ENCODE measurements at places on chromosomes 11 and 22.

DNA sequence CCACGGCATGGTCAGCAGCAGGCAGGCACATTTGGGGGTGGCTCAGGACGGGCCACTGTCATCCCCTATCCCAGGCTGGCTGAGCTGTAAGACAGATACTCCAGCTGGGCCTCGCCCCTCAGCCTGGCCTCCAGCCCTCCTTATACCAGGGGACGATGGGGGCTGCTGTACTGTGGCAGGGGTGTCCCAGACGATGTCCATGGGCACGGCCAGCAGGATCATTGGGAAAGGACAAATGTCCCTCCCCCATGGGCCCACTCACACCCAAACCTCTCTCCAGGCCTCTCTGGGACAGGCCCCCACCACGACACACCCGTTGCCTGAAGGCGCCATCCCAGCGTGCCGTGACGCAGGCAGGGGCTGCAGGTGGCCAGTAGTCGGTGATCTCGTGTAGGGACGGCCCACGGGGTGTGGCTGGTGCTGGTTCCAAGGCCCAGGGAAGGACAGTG is 1.5 kb upstream of the IL17REL start:
- DNase-seq, result no peak

- no peak for DNase-seq
Observed at GRCh38 chr11:104490182-104490581, 326.2 kb upstream of the PDGFD start.

GRCh38 chr22:19187716-19188563 is 9.4 kb upstream of the SLC25A1 start:
- no peak for DNase-seq

DNA sequence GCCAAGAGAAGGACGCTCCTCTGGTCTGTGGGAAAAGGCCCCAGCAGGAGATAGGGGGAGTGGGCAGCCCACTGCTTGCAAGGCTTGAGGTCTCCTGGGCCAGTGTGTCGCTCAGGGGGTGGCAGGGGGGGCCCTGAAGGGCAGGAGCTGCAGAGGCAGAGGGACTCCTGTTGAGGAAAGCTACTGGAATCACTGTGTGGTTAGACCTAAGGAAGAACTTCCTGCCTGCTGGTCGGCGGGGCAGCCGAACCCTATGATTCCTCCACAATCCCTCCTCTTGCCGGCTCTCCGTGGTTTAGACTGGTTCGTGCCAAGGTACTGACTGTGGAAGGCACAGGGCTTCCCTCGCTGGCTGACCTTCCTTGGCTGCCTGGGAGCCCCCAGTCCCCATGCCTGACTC is 6.2 kb downstream of the GP1BB start:
- no peak for DNase-seq

DNA sequence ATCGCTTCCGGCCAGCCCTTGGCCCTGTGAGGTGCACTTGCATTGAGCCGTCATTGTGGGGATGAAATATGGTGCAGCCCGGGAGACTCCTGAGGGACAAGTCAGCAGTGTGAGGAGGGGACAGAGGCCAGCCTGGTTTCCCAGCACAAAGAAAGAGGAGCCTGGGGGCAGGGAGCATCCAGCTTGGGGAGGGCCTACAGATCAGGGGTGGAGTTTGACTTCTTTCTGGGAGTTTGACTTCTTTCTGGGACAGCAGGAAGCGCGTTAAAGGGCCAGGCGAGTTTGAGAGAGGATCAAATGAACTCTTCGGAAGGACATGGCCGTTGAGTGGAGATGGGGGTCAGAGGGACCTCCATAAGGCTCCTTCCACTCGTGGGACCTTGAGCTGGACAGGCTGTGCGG is 91.9 kb downstream of the LRRC32 start:
- no peak for DNase-seq

- no peak for DNase-seq
Observed at GRCh38 chr11:128688896-128689546, 4.9 kb upstream of the FLI1 start.

DNA sequence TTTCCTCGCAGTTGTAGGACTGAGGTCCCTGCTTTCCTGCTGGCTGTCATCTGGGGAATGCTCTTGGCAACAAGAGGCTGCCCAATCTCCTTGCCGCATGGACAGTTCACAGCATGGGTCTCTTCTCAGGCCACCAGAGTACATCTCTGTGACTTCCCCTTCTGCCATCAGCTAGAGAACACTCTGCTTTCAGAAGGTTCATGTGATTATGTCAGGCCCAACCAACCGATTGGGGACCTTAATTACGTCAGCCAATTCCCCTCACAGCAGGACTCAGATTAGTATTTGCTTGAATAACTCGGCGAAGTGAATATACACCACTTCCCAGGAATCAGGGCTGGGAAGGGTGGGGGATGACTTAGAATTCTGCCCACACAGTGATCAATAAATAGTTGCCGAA is 61.9 kb upstream of the CSNK2A3 start:
- DNase-seq, result no peak

DNA sequence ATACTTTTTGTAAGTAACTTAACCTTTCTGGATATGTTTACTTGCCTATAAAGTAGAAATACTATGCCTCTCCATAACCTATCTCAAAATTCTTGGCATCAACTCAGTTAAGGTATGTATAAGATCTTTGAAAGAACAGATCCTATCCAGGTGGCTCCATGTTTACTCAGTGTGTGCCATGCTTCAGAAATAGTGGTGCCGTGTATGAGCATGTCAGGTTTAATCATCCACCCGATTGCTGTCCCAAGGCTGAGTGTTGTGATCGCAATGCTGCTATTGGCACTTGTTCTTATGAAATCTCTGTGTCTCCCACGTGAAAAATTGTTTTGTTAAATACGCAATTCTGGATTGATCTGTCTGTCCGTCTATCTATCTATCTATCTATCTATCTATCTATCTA is 85.9 kb upstream of the SNX19 start:
- no peak for DNase-seq

- DNase-seq, result no peak
Observed at GRCh38 chr11:32069361-32070058, 21.4 kb upstream of the RCN1 start.

DNA sequence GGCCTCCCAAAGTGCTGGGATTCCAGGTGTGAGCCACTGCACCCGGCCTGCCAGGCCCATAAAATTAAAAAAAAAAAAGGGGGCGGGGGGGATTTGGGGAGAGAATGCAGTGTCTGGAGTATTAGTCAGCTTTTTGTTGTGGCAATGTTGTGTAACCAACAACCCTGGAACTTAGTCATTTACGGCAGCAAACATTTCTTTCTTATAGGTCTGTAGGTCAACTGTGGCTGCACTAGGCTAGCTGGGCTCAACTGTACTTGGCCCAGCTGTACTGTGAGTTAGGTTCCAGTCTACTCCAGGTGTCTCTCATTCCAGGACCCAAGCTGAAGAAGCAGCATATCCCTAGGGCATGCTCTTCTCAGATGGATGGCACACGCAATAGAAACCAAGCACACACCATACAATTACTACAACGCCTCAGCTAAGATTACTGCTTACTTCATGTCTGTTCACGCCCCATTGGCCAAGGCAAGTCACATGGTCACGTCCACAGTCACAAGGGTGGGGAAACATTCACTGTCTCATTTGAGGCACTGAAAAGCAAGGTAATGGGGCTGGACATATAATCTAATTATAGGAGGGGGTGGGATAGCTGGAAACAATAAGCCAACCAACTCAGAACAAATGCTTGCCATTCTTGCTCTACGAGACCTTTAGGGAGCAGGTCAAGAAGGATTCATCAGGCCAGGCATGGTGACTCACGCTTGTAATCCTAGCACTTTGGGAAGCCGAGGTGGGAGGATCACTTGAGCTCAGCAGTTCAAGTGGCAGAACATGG is 10.4 kb upstream of the SPINDOC start:
- no peak for DNase-seq

DNA sequence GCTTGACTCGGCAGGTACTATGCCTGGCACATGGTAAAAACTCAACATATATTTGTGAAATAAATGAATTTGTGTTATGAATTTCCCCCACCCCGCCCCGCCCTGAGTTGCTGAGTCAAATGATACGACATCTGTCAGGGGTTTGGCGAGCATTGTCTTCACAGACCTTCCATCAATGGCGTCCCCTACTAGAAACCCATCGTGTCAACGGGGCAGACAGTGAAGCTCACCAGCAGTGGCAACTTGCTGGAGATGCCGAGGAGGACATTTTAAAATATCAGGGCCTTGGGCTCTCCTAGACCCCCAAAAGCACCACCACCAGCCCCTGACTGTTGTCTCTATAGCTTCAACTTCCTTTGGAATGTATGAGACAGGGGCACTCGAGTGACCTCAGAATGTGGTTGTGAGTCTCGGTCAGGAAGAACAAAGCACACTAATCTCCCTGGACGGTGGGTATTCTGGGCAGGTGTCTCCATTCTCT is 761 bp upstream of the NXF1 start:
- DNase-seq, result no peak

DNA sequence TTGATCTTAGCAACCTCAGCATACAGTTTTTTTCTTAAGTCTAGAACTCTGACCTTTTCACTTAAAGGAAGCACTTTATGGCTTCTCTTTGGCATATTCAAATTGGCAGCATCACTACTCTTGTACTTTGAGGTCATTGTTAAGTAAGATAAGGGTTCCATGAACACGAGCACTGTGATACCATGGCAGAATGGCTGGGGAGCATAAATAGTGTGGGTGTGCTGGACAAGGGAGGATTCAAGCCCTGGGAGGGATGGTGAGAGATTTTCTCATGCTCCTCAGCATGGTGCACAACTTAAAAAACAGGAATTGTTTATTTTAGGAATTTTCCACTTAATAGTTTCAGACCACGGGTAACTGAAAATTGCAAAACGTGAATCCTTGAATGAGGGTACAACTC is 111.4 kb downstream of the ATXN10 start:
- DNase-seq, result no peak

DNA sequence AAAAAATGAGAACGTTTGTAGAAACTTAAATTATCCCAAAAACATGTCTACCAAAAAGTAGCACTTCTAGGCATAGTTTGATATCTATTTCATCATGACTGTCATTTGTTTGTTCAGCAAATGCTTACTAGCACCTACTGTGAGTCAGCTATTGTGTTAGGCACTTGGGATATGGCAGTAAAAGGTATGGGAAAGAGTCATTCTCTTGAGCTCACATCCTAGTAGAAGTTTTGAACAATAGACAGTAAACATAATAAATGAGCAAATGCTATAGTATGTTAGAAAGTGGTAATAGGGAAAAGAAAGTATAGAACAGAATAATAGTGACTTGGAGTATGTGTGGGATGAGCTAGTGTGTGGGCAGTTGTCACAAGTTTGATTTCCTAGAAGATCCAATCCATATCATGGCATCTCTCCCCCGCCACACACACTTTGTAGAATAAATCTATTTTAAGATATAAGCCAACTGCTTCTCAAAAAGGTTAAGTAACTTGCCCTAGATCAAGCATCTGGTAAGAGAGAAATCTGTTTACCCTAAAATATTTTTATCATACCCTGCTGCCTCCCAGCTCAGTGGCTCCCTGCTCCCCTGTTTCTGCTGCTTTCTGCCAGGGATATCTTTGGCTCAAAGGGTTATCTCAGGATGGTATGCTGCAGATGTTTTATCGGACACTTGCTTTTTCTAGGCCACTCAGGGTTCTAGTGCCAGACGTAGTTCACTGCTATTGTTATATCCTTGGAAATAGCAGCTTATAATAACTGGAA is 129.7 kb downstream of the NCAM1 start:
- no peak for DNase-seq

DNA sequence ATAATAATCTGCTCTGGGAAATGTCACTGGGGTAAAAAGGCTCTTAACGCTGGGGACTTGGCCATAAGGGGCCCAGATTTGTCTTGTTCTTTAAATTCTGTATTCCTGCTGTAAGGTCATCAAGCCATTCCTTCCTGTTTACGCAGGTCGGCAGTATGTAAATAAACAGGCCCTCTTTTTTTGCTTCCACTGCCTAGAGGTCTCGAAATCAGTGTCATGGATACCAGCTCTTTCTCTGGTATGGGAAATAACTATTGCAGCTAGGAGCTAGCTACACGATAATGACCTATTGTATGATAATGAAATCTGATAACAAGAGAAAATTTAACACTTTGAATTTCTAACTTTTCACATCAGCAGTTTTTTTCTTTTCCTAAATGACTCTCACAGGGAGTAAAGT is 209.2 kb upstream of the NARS2 start:
- DNase-seq, result no peak

- no peak for DNase-seq
Observed at GRCh38 chr11:86741839-86742805, 58.2 kb upstream of the PRSS23 start.
